DND-41 (cell line): ENCODE measurements at places on chromosomes 11 and 22.

DNA sequence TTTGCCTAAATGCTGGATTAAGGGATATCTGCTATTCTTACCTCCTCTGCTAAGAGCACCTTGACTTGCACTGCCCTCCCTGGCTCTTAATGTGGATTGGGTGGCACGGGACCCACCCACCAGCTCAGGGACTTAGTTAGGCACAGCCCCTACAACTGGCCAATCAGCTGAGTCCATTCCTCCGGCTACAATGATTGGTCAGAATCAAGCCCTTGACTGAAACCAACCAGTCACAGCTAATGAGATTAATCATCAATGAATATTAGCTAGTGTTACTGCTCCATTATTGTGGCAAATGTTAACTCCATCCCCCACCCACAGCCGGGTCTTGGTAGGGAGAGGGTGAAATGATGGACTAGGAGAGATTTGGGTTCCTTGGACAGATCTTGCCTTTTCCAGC is 328.0 kb downstream of the MN1 start:
- H3K4me3 ChIP-seq = no peak overlapping the region
- DNase-seq = no peak
- H3K27ac ChIP-seq = no peak overlapping the region
- H3K4me1 ChIP-seq = no peaks in the 10 kb centered on the region

DNA sequence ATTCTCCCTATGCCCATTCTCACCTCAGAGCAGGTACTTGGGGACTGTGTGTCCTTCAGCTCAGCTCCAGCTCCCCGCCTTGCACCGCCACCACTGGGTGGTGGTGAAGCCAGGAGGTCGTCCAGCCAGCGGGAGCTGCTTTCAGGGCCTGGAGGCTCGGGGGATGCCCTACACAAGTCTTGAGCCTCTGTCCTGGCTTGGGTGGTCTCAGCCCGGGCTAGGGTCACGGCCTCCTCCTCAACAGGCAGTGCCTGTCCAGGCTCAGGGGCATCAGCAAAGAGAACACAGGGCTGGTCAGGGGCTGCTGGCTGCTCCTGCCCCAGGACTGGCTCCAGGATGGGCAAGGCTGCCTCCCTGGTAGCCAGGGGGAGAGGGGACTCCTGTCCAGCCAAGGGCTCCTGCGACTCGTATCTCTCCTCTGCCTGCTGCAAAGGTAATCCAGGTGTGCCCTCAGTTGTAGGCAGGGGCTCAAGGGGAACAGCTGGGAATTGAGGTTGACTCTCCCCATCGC is 12.2 kb downstream of the TNKS1BP1 start:
- H3K27me3 ChIP-seq = no peaks in the 10 kb centered on the region
- no peak for DNase-seq
- H3K36me3 ChIP-seq = peaks cover 53% of the 10 kb centered on the region

DNA sequence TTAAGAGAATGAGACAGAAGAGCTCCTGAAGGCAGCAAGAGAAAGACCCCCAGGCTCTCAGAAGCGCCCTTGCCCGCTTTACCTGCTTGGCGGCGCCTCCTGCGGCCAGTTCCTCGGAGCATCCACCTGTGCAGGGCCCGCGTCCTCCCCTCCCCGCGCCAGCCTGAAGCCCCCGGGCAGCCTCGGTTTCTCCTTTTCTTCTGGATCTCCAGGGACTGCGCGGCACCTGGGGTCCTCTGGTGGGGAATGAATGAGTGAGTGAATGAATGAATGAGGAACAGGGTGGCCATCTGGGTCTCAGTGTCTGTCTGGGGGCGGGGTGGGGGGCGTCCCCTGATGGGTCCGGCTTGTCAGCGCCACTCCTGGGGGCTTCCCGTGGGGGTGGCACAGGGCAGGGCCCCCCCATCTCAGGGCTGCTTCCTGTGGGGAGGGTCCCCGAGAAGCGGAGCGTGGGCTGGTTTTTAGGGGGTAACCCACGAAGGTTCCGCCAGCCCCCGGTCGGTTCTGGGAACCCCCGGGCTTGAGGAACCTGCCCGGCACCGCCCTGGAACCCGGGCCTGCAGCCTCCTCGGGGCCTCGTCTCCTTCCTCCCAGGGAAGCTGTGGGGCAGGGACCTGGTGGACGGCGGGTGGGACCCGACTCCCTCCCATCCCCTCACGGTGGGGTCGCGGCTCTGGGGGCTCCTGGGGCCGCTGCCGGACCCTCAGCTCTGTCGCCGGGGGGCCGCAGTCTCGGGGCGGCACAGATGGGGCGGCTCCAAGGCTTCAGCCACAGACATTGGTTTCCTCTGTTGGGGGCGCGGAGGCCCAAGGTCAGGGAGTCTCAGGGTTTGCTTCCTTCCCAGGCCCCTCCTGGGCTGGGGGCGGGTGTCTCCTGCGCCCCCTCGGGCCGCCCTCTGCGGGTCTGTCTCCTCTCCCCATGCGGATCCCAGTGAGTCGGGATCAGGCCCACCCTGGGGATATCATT is 8.3 kb upstream of the KRTAP5-7 start:
- no peaks in the 10 kb centered on the region for H3K36me3 ChIP-seq
- H3K27me3 ChIP-seq = no peaks in the 10 kb centered on the region
- DNase-seq = no peak
- H3K4me3 ChIP-seq = no peak overlapping the region
- H3K27ac ChIP-seq = no peak overlapping the region

DNA sequence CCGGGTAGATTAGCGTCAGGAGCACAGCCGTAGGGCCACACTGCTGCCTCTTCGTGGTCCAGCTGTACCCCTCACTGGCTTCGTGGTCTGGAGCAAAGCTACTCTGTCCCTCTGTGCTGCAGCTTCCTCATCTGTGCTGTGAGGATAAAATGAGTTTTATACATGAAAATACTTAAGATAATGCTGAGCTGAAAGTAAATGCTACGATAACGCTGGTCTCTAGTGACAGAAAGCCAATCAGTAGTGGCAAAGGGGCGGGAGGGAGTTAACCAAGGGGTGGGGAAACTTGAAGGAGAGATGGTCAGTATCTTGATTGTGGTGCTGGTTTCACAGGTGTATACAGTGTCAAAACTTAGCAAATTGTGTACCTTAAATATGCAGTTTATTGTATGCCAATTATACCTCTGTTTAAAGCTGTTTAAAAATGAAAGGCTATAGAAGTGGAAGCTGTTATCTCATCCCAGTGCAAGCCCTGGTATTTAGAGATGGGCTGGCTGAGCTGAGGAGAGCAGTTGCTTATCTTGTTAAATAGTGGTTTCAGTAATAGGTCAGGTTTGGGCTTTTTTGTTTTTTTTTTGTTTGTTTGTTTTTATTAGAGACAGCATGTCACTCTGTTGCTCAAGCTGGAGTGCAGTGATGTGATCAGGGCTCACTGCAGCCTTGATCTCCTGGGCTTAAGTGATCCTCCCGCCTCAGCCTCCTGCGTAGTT is 36.7 kb downstream of the ACO2 start:
- no peaks in the 10 kb centered on the region for H3K4me1 ChIP-seq
- peaks cover 63% of the 10 kb centered on the region for H3K36me3 ChIP-seq
- no peak overlapping the region for H3K4me3 ChIP-seq

GRCh38 chr11:128311742-128312719 is 275.3 kb downstream of the ETS1 start:
- H3K4me1 ChIP-seq = peaks cover 4% of the 10 kb centered on the region; the same call in 1 of the 2 replicates
- H3K4me3 ChIP-seq = no peak overlapping the region
- H3K27me3 ChIP-seq = no peaks in the 10 kb centered on the region

GRCh38 chr22:25057013-25057881 is 104.7 kb downstream of the KIAA1671 start:
- peaks cover 11% of the 10 kb centered on the region for H3K4me1 ChIP-seq
- peak; percentile 75 for DNase-seq
- H3K27ac ChIP-seq = no peak overlapping the region
- H3K4me3 ChIP-seq = no peak overlapping the region

DNA sequence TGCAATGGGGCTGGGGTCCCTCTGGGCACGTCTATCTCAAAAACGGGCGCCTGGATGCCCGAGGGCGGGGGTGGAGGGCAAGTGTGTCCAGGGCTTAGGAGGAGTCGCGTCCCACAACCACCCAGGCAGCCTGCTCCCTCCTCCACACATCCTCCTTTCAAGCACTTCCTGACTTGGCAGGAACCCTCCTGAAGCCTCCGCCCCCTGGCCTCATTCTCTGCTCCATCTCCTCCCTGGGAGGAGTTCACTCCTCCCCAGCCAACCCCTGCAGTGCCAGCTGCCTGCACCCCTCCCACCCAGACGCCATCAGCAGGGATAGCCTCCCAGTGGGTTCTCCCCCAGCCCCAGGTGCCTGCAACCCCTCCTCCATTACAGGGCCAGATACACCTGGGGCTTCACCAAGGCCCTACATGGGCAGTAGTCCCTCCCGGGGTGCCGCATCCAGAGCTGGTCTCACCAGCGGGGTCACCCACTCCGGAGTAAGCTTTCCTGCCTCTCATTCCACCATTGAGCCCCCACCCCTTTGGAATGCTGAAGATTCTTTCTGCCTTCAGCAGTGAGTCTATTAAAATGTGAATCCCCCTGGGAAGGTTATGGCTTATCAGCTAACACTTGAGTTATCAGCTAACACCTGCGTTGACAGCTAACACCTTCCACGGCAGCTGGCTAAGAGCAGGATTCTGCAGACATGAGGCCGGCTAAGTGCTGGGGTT is 24.4 kb downstream of the RTN4R start:
- no peaks in the 10 kb centered on the region for H3K36me3 ChIP-seq
- H3K4me3 ChIP-seq = peak overlapping the region; percentile 1; the same call in 1 of the 2 replicates
- peak overlapping the region; percentile 78 for H3K27ac ChIP-seq
- no peaks in the 10 kb centered on the region for H3K27me3 ChIP-seq

DNA sequence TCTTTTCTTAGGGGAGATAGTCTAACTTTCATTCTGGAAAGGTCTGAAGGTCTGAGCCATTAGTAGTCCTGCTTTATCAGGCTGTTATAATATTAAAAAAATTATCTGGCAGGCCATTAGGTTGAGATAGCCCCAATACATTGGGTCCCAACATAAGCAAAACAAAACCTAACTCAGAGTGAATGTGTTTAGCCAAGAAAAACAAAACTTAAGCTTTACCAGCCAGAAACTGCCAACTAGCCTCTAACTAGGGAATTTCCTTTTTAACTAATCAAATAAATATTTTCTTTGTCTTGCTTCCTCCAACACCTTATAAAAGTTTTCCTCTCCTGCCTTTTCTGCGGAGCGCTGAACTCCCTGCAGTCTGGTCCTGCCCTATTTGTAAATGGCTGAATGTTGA is 1137.7 kb upstream of the CNTN5 start:
- H3K4me1 ChIP-seq = no peaks in the 10 kb centered on the region
- no peak overlapping the region for H3K4me3 ChIP-seq
- H3K36me3 ChIP-seq = no peaks in the 10 kb centered on the region
